ENCODE measurements at places on chromosomes 16 and 17.

DNA sequence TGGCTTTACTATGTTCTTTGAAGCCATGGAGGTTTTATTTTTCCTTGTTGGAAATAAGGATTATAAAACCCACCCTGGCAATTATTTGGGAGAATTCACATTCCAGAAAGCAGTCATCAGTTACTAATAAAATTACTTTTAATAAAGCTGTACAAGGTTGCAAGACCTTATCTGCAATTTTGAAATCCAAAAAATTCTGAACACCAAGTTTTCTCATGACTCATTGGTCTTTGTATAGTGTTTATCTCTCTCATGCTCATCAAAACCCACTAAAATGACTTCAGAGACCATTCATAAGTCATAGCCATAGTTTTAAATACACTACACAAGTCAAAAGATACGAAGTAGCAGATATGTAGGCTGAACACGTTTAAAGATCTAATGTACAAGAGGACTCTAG lies 6.0 kb upstream of the KRT38 start:
- no peak for DNase-seq

- DNase-seq, result no peak
Measured at GRCh38 chr16:28311913-28312312, 19.6 kb downstream of the SBK1 start.

- no peak for DNase-seq
Measured at GRCh38 chr17:80811181-80812105, 180.2 kb upstream of the CHMP6 start.

DNA sequence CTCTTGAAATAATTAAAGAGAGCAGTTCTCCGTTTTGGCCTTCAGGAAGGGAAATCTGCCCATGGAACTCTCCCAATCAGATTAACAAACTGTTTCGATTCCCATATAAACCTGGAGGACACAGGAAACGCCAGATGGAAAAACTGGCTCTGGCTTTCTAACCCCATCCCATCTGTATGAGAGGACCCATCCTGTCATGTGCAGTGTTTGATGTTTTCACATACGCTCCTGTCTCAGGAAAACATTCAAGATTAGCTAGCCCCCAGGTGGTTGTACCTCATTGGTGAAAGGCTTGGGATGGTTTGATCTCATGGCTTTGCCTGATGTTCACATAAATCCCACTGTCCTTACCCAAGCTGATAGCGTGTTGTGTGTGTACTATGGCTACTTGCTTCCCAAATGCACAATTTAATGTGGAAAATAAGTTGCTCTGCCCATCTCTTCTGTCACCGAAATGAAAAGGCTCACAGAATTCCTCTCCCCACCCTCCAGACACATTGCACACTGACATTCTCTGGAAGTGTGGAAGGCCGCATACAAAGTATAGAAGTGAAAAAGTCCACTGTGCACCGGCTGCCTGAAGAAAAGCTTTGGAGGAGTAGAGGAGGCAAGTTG lies 18.2 kb upstream of the ERN1 start:
- DNase-seq, result no peak

DNA sequence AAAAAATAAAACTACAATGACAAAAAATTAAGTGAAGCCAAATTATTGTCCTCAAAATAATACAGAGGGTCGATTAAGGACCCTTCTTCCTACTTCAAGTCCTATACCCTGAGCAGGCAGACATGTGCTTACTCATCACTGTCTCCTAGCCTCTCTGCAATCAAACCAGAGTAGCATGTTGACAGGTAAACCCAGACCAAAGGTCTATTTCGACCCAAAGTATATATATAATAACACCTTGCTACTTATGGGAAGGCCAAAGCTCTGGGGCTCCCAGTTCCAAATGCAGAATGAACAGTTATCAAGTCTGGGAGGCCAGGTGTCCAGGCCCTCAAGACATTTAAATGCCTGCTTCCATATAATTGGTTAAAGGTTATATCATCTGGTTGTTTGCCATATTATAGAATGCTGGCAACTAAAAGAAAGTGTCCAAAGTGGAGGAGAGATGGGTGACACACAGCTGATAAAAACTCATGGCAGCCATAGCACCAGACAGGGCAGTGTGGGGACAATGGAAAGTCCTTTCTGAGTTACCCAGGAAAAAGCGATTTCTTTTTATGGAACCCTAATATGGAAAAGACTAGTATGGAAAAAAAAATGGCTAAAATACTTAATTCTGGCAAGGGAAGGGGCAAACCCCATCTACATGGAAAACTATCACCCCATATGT lies 53.6 kb downstream of the N4BP1 start:
- DNase-seq, result no peak

DNA sequence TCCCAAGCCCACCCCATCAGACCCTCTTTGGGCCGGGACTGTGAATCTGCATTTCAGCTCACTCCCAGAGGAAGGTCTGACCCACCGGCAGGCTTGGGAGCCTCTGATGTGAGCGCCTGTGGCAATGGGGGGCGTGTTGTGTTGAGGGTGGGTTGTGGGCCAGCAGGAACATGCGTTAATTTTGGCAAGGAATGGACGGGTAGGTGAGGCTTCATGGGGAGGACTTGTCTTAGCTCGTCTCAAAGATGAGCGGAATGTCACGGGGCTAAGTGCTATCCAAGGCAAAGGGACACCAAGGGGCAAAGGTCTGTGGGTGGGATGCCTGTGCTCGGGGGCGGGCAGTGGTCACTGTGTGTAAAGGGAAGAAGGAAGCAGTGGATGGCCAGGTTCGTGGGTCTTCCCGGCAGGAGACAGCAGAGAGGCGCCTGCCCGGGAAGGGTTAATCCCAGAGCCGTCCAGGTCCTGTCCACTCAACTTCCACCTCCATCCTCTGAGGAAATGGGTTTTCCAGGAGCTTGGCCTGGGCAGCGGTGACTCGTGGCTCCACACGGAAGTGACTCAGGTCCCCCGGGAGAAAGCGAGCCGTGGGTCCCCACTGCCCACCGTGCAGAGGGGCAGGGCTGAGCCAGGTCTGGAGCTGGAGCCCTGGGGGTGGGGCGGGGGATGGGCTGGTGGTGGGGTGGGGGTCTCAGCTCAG lies 17.4 kb downstream of the ADGRG1 start:
- no peak for DNase-seq

DNA sequence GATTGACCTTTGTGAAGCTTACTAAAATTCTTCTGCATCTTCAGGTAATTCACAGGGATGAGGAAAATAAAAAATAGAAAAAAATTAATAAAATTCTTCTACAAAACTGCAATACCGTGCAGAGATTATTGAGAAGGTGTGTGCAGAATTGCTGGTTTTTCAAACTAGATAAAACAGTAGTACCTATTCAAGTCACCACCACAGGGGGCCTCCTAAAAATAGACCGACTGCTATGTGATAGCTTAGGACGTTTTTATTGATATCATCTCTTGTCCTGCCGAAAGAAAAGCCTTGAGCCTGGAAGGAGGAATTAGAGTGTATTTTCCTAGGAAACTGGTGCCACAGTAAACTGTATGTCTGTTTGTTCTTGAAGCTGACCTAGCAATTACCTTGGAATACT lies 325.9 kb downstream of the ZFHX3 start:
- no peak for DNase-seq

DNA sequence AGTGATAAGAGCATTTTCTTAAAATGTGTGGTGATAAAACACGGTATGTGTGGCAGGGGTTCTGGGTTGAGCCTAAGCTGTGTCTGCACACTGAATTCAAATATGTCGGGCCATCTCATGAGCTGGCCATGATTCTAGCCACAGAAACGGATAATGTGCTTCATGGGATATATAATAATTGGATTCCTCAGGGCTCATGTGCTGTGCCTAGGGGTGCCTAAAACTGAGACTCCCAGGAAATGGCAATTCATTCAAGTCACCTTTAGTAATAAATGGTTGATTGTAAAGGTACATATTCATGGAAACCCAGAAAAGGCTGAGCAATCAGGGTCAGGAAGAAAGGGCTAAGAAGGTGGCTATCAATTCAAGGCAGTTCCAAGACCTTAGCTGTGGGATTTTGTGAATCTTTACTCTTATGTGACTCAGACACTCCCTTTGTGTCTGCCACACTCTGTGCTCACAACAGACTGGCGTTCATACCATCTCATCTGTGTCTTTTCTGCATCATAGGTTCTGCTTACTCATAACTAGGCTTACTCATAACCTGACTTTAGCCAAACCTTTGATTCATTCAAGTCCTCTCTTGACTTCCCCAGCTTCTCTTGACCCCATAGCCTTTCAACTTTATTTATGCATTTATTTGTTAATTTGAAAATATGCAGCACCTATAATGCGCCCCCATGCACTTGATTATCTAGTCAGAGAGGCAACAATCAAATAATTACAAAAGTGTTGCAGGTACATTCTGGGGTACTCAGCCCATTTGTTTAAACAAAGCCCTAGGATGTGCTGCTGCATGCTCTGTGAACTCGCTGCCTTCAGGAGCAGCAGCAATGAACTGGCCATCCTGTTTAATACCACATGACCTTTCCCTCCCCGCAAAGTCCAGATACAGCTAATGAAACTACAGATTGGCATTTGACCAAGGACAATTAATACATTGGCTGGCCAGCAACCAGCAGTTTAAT lies 28.4 kb upstream of the MED13 start:
- DNase-seq, result no peak

DNA sequence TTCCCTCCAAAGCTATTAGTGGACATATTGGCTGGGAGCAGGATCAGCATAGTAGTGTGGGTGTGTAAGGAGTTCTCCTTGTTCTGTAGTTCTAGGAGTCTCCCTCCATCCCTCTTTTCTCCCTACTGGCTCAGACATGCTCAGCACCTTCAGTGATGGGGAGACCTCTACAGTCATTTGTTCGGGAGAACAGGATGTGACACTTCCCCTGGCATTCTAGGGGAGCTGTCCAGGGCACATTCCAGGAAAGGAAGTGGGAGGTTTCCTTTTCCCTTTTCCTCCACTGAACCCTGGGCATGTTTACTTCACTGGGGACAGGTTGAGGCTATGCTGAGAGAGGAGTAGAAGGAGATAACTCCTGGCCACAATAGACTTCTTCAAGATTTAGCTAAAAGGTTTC lies 86.5 kb downstream of the MYH13 start:
- no peak for DNase-seq

DNA sequence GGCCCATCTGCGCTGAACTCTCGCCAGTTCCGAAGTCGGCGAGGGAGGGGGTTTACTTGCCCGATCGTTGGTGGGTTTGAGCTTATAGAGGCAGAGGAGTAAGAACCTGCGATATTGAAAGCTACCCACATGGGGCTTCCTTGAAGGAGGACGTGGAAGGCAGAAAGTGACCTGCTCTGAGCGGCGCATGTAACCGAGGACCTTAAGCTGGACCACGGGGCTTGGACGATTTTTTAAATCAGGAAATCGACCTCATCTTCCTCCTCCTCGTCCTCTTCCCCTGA lies 2.0 kb downstream of the PRAC2 start:
- no peak for DNase-seq

- no peak for DNase-seq
Measured at GRCh38 chr16:71933913-71934695, 38.8 kb downstream of the IST1 start.

DNA sequence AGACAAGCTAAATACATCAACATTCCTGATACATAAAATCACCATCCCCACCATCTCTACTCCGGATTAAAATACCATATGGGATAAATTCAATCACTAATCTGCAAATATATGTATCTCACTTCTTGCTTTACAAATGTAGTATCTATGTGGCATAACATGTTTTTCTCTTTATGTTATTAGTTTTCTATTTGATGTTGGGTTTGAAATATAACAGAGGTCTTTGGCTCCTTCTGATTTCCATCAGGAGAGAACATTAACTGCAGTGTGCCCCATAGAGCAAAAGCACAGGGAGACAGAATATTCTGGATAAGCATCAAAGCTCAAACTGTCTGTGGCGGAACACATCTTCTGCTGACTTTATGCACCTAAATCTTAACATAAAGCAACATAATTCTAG lies 547.2 kb upstream of the CDH8 start:
- DNase-seq, result no peak
